ENCODE measurements at places on chromosomes 7 and 10.

DNA sequence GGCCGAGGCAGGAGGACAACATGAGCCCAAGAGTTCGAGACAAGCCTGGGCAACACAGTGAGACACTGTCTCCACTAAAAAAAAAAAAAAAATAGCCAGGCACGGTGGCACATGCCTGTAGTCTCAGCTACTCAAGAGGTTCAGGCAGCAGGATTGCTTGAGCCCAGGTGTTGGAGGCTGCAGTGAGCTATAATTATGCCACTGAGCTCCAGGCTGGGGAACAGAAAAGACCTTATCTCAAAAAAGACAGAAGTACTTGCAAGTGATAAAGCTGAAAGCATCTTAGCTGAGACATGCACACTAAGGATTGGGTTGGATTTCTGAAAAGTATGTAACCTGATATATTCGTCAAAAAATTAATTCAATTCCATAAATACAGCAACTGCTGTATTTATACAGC lies 68.4 kb downstream of the PPP1R3C start:
- DNase-seq, result no peak

DNA sequence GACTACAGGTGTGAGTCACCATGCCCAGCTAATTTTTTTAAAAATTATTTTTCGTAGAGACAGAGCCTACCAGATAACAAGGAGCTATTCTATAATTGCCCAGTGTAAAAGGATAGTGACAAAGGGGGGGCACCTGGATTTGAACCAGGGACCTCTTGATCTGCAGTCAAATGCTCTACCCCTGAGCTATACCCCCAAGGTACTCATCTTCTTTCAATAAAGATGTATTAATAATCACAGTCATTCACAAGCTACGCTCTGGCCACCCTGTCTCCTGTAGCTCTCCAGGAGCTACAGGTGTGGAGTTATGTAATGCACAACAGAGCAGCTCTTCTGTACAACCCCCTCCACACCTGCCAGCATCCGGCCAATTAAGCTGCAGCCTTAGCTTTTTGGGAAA lies 83.5 kb downstream of the ZNF777 start:
- no peak for DNase-seq

DNA sequence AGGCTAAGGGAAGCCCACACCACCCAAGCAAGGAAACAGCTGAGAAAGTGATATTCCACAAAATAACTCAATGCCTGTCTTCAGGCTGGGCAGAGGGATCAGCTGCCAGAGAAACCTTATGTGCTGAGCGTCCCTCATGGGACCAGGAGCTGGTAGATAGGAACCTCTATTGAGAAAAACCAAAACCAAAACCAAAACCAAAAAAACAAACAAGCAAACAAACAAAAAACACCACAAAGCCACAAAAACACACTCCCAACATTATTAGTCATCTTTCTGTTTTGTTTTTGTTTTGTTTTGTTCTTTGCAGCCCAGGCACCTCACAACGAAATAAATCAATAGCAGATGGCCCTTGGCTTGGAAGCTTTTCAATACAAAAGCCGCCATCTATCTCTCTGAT lies 760.8 kb upstream of the CELF2 start:
- DNase-seq, result no peak

GRCh38 chr10:86286236-86287109 lies 80.1 kb downstream of the GRID1 start:
- DNase-seq, result no peak

- DNase-seq, result no peak
Measured at GRCh38 chr10:938941-939678, 7.6 kb upstream of the LARP4B start.

GRCh38 chr10:70391654-70392053 lies 9.2 kb upstream of the LRRC20 start:
- DNase-seq, result no peak

DNA sequence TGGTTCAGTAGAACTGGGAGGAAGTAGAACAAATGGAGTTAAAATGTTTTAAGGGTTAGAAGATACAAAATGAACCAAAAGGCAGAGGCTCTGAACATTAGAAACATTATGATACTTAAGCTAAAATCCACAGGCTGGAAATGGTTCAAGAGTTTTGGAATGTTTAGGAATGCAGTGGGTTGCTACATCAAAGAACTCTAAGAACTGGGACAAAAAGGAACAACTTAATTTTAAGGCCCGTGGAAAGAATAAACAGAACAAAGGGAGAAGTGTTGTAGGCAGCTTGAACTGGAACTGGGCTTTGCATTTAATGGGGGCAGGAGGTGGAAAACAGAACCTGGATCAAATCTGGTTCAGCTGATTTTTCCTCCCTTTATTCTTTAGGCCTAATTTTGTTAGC lies 3.5 kb upstream of the C7orf25 start:
- no peak for DNase-seq

GRCh38 chr7:120021085-120021484 lies 251.9 kb upstream of the KCND2 start:
- DNase-seq, result no peak

DNA sequence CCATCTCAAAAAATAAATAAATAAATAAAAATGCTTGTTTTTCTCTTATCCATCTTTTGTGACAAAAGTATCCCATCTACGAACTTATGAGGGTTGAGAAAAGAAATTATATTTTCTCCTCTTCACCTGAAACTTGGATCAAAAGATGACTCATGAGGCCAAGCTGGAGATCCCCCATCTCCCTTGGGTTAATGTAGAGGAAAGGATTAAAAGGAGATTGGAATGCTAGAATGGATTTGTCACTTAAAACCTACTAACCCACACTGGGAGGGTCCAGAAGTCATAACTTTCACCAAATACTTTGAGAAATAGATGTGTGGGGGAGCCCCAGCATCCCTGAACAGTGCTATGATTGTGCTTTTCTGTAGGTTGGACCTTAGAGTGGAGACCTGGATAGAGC lies 46.3 kb upstream of the PIK3CG start:
- DNase-seq, result no peak

DNA sequence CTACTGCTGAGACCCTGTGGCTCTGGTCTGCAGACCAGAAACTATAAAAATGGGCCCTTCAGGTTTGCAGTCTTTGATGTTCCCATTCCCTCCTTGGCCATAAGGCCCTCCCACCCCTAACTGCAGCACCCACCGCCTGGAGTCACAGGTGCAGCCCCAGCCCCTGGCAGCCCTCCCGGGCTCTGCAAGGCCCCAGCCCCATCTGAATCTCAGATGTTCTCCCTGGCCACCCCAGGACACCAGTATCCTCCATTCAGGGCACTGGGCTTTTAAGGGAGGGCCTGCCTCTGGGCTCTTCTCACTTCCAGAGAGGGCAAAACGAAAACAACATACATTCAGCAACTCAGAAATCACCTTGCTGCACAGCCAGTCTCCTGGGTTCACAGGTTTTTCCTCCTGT lies 107.7 kb upstream of the RET start:
- no peak for DNase-seq

DNA sequence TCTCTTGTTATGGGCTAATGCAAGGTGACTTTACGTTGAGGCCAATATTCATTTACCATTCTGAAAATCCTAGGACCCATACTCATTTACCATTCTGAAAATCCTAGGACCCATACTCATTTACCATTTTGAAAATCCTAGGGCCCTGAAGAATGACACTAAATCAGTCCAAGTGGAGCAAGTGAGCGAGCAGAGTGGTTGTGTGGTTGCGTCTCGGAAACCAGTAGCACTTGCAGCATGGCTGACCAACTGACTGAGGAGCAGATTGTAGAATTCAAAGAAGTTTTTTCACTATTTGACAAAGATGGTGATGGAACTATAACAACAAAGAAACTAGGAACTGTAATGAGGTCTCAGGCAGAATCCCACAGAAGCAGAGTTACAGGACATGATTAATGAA lies 6.9 kb downstream of the SAR1A start:
- DNase-seq, result no peak

DNA sequence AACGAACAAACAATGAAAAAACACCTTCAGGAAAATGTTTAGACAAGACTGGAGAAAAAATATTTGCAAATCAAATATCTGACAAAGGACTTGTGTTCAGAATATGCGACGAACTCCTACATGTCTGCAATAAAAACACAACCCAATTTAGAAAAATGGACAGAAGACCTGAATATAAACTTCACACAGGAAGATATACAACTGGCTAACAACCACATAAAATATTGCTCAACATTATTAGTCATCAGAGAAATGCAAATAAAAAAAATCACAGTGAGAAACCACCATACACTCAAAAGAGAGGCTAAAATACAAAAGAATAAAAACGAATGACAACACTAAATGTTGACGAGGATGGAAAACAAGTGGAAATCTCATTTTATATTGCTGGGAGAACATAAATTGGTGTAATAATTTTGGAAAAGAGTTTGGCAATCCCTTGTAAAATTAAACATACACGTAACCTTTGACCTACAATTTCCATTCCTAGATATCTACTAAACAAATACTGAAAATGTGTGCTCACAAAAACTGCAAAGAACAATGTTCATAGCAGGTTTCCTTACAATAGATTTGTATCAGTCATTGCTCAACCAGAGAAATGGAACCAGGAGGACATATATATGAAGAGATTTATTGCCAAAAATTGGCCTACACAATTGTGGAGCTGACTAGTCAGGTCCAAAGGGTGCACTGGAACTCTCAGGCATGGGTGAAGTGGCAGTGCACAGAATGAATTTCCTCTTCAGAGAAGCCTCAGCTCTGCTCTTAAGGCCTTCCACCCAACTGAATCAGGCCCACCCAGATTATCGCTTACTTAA lies 82.9 kb upstream of the OGDHL start:
- DNase-seq, result no peak
